ENCODE measurements at places on chromosomes 4 and X.

DNA sequence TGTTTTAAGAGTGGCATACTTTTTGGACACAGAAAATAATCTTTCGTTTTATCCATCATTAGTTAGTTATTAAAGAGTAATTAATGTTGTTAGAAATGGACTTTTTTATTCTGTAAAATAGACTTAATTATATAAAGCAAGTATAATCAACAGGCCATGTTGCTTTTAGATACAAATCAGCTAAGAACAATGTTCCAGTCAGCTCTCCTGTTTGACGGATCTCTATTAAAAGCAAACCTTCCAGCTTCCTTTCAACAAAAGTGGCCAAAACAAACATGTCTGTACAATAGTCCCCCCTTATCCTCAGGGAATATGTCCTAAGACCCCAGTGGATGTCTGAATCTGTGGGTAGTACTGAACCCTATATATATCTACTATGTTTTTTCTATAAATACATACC lies 4.9 kb upstream of the SLC10A4 start:
- DNase-seq, result no peak

- DNase-seq, result no peak
Measured at GRCh38 chr4:78613522-78614321, 62.2 kb downstream of the ANXA3 start.

- DNase-seq, result peak; percentile 64
Measured at GRCh38 chr4:10115271-10115796, 1.3 kb downstream of the WDR1 start.

DNA sequence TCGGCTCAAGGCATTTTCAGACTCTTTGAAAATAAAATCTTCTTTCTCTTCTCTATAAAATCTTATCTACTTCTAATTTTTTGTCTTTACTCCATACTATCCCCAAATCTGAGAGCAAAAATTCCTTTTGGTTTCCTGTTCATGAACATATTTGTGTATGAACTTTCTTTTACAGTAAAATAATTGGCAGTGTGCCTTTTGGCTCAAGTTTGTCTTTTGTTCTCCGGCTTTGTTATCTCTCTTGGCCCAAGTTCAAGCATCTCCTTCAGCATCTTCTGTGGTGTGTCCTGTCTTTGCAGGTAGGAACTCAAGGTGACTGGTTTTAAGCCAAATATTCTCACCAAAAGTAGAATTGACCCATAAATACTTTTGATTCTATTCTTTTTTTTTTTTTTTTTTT lies 276.6 kb upstream of the FAT1 start:
- peak; percentile 19 for DNase-seq

DNA sequence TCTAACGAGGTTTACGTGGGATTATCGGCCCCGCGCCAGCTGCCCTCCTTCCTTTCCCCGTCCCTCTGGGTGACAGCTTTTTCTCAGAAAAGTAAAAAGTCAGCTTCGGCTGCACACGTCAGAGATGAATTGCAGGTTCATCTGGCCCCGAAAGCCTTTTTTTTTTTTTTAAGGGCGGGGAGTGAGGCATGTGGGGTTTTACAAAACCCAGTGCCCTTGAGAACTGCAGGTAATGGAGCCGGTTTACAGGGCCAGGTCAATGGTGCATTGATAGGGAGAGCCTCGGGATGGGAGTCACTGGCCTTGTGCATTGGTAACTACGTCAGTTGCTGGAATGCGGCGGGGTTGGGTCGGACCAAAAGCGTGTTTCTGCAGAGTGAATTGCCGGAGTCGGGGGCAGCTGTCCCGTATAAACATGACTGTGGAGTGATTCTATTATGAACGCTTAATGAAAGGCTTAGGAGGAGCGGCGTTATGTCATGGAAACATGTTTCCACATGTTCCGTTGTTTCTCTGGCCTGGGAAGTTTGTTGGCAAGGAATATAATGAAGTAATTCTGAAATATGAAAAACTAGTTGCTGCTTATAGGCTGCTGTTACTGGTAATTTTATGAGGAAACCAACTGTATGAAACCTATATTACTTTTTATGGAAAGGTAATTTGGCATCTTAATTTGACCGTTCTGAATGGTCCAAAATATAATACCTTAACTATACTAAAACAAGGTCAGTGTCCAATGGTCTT lies 1.1 kb downstream of the HSPA4L start:
- DNase-seq, result peak; percentile 67
